ENCODE measurements at places on chromosomes 13 and 19.

- DNase-seq, result no peak
Measured at GRCh38 chr13:103517066-103517767, 451.0 kb upstream of the SLC10A2 start.

- no peak for DNase-seq
Measured at GRCh38 chr19:35474104-35474503, 16.2 kb downstream of the KRTDAP start.

DNA sequence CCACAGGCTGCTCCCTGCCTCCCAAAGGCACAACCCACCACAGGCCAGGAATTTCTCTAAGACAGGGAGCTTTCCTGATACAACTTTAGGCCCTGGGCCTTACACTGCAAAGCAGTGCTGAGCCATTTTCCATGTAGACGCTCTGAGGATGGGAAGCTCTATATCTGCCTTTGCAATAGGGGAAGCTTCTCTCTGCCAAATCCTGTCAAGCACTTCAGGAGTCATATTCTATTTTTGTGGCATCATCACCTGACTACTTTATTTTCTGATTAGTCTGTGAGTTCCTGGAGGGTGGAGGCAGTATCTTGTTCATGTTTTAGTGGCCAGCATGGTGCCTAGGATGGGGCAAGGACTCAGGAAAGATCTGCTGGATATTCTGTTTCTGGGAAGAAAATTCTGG lies 382.0 kb downstream of the ZNF536 start:
- DNase-seq, result no peak

DNA sequence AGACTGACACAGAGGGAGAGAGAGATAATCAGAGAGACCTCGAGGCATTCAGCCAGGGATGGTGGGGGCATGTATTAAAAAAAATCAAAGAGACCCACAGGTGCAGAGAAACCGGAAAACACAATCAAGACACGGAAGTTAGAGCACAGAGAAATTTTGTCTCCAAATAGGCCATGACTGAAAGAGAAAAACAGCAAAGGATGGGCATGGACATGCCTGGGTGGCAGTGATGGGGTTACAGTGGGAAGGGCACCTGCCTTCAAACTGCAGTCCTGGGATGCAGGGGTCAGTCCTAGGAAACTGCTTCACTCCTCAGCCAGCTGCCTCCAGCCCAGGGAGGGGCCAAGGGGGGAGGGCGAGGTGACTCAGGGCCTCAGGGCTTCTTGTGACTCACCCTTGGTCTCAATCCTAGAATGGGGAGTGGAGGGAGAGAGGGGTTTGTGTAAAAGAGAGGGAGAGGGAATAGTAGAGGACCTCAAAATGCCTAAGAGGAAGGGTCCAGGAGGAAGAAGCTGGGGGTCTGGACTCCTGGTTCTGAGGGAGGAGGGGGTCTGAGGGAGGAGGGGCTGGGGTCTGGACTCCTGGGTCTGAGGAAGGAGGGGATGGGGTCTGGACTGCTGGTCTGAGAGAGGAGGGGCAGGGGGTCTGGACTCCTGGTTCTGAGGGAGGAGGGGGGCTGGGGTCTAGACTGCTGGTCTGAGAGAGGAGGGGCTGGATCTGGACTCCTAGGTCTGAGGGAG lies 3.6 kb upstream of the KCNN4 start:
- DNase-seq, result no peak

GRCh38 chr19:7793493-7793892 lies 30.4 kb downstream of the CLEC4M start:
- no peak for DNase-seq

- no peak for DNase-seq
Measured at GRCh38 chr13:27257648-27258253, 6.4 kb downstream of the RPL21 start.

DNA sequence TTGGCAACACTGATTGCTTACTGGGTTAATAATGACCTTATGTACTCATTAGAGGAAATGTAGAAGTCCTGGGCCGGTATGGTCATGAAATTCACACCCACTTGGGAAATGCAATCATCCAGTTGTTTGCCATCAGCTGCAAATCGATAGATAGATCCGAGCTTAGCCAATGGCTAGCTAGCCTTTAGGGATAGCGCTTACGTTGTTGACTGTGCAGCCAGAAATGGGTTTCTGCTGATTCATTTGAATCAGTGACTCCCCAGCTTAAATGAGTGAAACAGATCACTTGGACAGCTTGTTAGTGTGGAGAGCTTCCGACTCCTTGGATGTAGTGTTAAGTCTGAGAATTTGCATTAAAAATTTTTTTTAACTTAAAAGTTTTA lies 11.8 kb downstream of the IL17D start:
- DNase-seq, result no peak

GRCh38 chr13:72290962-72291681 lies 424.1 kb upstream of the DACH1 start:
- DNase-seq, result no peak

- no peak for DNase-seq
Measured at GRCh38 chr13:44293908-44294735, 79.5 kb upstream of the SERP2 start.

- DNase-seq, result no peak
Measured at GRCh38 chr13:80782441-80782840, 441.5 kb upstream of the SPRY2 start.

- DNase-seq, result peak; percentile 82
Measured at GRCh38 chr13:66835040-66835628, 395.0 kb downstream of the PCDH9 start.

GRCh38 chr13:58906329-58907007 lies 1257.3 kb downstream of the DIAPH3 start:
- peak; percentile 6 for DNase-seq

DNA sequence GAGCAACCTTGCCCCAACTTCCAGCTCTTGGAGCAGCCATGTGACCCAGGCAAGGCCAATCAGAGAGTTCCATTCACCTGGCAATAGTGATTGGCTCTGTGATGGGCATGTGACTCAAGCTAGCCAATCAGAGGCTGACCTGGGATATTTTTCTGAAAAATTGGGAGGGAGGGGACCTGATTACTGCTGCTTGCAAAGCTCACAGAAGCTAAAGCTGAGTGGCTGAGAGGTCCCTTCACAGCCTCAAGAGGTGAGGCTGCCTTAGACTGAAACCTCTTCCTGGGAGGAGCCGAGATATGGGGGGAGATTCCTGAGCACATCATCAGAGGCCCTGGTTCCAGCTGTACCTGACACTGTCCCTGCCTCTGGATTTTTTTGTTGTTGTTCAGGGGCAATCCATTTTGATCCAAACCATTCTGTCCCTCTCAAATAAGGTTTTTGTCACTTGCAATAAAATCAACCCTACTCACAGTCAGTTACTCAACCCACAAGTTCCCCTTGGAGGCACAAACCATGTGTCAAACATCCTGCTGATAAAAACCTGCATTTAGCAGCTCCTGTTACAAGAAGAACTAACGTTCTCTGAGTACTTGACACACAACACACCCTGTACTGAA lies 4.8 kb downstream of the CIB3 start:
- no peak for DNase-seq

DNA sequence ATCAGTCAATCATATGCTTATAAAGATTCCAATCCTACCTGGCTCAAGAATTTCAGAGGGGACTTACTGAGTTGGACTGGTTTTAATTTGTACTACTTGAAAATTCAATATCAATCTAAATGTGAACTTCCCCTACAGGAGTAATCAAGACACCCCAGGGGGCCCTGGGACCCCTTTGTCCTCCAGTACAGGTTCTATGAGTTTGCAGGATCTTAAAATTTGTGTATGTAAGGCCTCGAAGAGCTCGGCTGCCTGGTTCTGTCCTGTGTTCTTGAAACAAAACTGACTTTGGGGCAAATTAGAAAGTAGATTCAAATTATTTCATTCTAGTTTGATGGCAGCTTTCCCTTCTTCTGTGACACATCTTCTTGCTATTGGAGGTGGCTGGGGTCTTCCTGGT lies 261.3 kb downstream of the KCNRG start:
- no peak for DNase-seq

DNA sequence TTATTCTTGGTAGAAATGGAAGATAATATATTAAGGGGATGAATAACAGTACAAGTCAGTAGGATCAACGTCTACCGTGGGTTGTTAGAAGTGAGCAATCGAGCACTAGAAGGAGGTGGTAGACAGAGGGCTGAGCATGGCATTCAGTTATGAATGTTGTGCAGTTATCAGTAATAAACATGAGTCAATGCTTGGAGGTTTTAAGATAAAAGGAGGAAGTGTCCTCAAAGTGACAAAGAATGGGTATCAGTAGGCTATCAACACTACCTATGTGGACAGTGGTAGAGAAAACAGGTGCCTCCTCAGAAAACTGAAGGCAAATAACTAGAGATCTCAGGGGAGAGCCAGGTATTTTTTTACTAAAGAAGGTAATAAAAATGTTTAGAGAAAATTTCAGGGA lies 1607.0 kb downstream of the PCDH9 start:
- DNase-seq, result no peak

DNA sequence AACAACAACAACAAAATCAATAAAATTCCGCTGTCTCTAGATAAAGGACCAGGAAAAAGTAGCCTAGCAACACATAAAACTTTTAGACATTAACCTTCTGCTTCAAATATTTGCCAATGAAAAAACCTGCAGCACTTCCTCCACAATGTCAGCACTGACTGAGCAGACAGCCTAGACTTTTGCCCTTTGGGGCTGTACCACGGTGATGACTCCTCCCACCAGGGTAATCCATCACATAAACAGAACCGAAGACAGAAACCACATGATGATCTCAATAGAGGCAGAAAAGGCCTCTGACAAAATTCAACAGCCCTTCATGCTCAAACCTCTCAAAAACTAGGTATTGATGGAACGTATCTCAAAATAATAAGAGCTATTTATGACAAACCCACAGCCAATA lies 30.2 kb upstream of the TRPC4 start:
- DNase-seq, result no peak

- no peak for DNase-seq
Measured at GRCh38 chr19:12721656-12722565, 1.8 kb downstream of the TNPO2 start.

- peak; percentile 66 for DNase-seq
Measured at GRCh38 chr19:30309905-30310601, 62.1 kb upstream of the ZNF536 start.

- DNase-seq, result no peak
Measured at GRCh38 chr19:17490411-17490810, 20.1 kb downstream of the SLC27A1 start.

- no peak for DNase-seq
Measured at GRCh38 chr19:40421993-40422747, 3.6 kb downstream of the SERTAD1 start.

All from spinal cord (tissue), 10 donors.